Esophagus squamous epithelium (tissue), 5 donors: ENCODE measurements at places on chromosomes 5 and 9. TPM values are rescaled to one million over a fixed set of nuclear protein-coding genes. Genes with fewer than 3 reads are reported as not detected.

Gene GLDC
- 18.3 TPM for total RNA-seq

Gene PCDH1
- total RNA-seq: 131 TPM

Gene CDH9
- not detected for total RNA-seq

Gene C9
- not detected for total RNA-seq

Gene PITX1
- 1,232 TPM for total RNA-seq

DNA sequence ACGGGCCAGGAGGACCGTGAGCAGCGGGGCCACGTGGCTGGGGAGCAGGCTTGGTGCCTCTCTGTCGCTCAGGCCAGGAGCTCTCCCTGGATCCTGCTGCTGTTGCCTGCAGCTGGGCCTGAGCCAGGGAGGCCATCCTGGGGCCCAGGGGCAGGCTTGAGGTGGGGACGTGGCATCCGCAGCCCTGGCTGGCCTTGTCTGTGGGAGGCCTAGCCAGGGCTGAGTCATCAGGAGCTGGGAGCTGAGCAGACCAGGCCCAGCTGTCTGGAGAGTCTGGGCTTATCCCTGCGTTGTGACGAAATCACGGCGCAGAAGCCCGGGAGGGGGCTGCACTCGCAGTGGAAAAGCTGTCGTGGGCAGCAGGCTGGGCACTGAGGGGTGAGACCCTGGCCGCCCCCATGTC lies 138.8 kb upstream of the COL5A1 start:
- no peak for DNase-seq
- no peak overlapping the region for H3K4me3 ChIP-seq
- no peak overlapping the region for H3K27ac ChIP-seq
- H3K4me1 ChIP-seq: no peaks in the 10 kb centered on the region
- no peaks in the 10 kb centered on the region for H3K27me3 ChIP-seq

DNA sequence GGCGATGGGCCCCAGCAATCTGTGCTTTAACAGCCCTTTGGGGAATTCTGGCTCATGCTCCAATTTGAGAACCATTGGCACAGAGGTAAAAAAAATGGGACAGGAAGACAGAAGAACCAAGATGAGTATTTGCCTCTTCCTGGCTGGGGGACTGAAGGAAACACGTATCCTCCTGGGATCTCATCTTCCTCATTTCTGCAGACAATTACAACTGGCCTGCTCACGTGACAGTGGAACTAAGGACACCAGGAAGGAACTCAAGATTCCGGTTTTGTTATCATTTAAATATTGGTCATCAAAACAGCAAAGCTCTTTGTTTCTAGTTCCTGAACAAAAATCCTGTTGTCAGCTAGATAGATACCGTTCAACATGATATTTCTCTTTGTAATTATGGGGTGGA lies 216.0 kb upstream of the DAP start:
- no peaks in the 10 kb centered on the region for H3K27me3 ChIP-seq
- no peaks in the 10 kb centered on the region for H3K36me3 ChIP-seq
- DNase-seq: no peak
- H3K4me3 ChIP-seq: no peak overlapping the region
- no peaks in the 10 kb centered on the region for H3K4me1 ChIP-seq

DNA sequence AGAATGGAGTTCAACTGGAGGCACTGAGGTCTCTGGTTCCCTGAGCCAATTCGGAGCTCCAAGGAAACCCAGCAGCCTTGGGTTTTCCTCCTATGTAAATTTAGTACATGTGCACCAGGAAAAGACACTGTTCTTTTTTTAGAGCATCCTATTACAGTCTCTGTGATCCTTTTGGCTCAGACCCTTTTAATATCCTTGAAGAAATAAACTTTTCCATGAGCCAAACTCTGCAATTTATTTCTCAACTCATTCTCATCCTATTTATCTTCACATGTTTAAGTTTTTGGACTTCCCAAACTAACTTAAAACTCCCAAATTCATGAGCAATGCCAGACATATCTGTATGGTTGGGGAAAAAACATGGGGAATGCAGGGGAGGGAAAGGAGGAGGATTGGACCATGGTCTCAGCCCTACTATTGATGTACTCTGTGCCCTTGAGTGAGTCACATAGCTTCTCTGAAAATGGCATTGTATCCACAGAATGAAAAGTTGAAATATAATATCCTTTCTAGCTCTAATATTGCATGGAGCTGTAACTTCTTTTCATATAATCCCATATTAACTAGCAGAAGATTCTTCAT lies 76.6 kb downstream of the PAPPA start:
- no peak overlapping the region for H3K27ac ChIP-seq
- no peaks in the 10 kb centered on the region for H3K4me1 ChIP-seq
- H3K4me3 ChIP-seq: no peak overlapping the region
- H3K36me3 ChIP-seq: no peaks in the 10 kb centered on the region
- no peaks in the 10 kb centered on the region for H3K27me3 ChIP-seq
